ENCODE measurements at places on chromosomes 2 and 18. TPM values are rescaled to one million over a fixed set of nuclear protein-coding genes. Genes with fewer than 3 reads are reported as not detected.
A peak's percentile ranks its signal among the peaks of the same experiment; 100 is the strongest.

DNA sequence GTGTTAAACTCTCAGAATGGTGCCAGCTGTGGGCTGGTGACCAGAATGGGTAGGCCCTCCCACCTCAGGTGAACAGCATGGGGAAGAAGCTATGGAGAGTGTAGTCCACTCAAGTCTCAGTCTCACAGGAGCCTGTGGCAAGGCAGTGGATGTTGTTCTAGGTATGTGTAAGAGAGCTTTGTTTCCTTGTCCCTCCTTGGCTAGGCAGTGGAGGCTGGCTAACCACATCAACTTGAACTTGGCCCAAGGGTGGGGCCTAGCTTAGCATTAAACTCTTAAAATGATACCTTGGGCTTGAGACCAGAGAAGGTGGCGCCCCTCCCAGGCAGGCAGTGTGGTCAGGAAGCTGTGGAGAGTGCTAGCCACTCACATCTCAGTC, 53.2 kb upstream of the SLC4A10 start:
- no peak for DNase-seq

GRCh38 chr2:29226375-29226774, 111.2 kb downstream of the CLIP4 start:
- no peak for DNase-seq

- no peak for DNase-seq
Observed at GRCh38 chr2:155022531-155022930, 324.0 kb downstream of the KCNJ3 start.

DNA sequence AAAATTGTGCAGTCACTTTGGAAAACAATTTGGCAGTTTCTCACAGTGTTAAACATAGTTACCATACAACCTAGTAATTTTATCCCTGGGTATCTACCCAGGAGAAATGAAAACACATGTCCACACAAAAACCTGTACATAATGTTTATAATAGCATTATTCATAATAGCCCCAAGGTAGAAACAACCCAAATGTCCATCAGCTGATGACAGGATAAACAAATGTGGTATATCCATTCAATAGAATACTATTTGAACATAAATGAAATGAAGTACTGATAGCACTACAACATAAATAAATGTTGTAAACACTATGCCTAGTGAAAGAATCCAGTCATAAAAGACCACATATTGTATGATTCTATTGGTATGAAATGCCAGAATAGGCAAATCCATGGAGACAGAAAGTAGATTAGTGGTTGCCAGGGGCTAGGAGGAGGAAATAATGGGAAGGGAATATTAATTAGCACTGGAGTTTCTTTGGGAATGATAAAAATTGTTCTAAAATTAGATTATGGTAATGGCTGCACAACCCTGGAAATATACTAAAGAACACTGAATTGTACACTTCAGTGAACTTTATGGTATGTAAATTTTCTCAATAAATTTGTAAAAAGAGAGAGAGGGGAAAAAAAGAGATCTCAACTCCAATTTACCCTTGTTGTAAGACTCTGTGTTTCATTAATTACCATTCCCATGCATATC, 20.8 kb upstream of the VIT start:
- no peak for DNase-seq

- DNase-seq, result no peak
Observed at GRCh38 chr2:223841436-223842190, 4.2 kb upstream of the AP1S3 start.

- no peak for DNase-seq
Observed at GRCh38 chr2:126662621-126663020, 6.7 kb downstream of the GYPC start.

GRCh38 chr2:68812251-68812650, 58.9 kb downstream of the BMP10 start:
- DNase-seq, result no peak

DNA sequence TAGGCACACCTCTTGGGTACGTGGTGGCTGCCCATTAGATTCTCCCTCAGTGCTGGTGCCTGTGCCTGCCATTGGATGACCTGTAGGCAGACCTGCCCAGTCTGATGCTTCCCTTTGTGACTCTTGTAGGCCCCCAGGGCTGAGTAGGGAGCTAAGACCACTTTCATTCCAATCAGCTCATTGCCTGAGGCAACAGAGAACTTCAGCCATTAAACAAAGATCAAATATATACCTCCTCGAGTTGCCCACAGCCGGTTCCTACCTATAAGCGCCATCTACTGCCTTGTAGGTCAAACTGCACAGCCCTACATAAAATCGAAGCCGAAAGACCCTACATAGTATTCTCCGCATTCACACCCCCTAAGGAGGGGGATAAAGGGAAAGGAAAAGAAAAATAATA, 184.6 kb downstream of the ETAA1 start:
- no peak for DNase-seq

- DNase-seq, result peak; percentile 4
Observed at GRCh38 chr2:102753563-102754159, 8.2 kb upstream of the TMEM182 start.

DNA sequence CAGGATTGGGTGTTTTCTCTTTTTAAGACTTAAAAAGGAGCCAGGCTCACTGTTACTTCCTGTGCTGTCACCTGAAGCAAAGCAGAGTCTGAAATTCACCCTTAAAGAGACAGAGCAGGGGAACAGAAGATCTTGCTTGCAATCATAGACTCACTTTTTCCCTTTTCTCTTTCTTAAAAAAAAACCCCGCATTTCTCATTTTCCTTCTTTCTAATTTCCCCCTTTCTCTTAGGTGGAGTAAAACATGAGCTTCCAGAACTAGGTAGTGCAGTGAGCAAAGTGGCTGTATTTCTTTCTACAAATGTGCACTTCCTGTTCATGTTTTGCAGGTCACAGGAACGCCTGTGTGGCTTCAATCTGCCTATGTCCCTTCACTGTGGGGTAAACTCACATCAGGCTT, 381.2 kb downstream of the LPIN1 start:
- no peak for DNase-seq

GRCh38 chr2:133579274-133579673, 11.0 kb upstream of the NCKAP5 start:
- no peak for DNase-seq

- DNase-seq, result peak; percentile 50
Observed at GRCh38 chr2:132547090-132547687, 122.8 kb downstream of the LYPD1 start.

DNA sequence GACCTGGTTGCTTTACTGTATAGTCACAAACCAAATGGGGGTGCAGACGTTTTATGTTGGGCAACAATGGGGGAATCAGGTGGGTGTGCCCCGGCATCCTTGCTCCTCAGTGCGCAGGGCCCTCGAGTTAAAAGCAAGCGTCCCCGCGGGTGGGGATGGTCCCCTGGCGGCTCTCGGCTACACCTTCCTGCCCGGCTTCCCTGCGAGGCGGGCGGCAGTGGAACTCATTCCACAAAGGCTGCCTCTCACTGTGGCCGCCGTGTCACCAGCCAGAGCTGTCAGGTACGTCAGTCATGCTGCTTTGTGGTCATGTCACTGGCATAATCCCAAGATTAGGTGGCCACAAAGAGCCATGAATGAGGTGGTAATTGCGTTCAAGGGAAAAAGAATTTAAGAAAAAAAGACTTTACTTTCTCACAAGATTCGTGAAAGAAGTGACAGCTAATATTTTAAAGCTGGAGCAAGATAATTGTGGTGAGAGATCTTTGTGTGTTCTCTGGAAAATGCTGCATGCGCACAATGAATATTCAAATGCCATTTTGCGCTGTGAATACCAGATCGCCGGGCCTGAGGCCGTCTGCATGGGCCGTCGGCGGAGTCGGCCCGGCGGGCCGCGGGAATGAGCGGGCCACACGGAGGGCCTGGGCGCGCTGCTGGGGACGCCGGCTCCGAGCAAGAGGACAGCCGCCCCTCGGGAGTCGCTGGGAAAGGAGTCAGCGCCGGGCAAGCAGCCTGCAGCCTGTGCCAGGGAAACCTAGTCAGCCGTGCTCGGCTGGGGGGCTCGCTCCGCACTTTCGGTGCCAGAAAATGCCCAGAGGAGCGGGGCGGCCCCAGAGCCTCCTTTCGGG, 82.3 kb upstream of the LDLRAD4 start:
- no peak for DNase-seq

- DNase-seq, result no peak
Observed at GRCh38 chr2:234558642-234559041, 61.8 kb upstream of the ARL4C start.

DNA sequence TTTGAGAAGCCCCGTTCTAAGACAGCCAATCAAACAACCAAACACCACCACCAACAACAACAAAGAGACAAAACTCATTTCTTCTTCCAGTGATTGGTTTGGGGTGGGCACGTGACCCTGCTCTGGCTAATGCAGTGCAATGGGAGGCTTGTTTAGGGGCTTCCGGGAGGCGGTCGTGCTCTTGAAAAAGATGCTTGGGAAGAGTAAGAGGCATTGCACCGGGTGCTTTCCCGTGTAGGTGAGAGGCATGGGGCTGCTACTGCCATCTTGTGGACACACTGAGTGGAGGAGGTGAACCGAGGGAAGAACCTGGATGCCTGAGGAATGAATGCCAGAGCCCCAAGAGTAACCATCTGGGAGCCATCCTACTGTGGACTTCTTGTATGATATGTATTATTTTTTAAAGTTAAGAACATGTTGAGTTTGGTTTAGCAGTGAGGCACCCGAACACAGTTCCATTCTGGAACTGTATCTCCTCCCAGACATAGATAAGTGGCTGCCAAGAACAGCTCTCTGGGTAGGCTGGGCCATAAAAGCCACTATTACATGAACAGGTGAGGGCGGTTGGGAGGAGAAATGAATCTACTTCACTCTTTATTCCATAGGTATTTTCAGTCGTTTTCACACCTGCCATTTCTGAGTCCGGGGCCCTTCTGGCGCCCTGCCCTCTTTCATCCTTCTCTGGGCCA, 19.1 kb upstream of the ARHGAP25 start:
- DNase-seq, result peak; percentile 32

DNA sequence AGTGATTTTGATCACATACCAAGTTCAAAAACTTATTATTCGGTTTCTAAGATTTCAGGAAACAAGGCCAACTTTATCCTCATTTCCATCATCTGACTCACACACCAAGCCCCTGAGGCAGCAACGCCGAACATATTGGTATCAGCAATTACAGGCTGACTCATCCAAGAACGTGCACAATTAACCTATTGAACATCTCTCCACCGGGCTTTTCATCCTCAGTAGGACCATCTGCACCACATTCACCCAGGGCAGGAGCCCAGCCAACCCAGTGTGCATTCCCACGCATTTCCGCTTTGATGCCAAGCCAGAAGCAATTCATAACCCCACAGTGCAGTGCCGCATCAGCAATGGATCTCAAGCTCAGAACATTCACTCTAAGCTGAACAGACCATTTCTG, 52.9 kb downstream of the SCG2 start:
- DNase-seq, result no peak

DNA sequence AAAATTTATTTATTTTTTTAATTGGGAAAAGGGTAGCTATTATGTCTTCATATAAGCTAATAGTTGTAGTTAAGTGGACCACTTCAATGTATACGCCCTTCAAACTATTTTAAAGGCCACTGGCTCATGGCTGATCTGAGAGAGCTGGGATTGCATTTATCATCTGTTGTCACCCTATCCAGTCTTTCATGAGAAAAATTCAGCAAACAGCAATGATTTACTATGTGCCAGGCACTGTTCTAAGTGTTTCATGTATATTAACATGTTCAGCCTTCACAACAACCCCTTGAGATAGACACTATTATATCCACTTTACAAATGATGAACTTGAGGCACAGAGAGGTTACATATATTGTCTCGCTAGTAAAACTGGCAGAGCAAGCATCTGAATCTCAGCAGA, 66.1 kb upstream of the ZNF397 start:
- DNase-seq, result no peak

DNA sequence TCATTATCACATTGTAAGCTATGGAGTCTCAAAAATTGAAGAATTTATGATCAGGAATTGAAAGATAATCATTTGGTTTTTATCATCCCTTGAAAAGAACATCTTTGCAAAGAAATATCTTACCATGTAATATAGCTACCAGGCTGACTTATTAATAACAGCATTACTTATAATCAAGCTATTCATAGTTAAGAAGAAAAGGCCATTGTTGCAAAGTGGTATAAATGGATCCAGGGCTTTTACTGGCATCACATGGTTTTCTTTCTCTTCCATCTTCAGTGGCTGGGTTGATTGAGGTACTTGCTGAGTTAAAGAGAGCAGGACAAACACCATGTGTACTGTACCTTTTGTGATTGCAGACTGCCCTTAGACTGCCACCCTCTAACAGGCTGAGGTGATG, 39.6 kb downstream of the MFSD6 start:
- no peak for DNase-seq

DNA sequence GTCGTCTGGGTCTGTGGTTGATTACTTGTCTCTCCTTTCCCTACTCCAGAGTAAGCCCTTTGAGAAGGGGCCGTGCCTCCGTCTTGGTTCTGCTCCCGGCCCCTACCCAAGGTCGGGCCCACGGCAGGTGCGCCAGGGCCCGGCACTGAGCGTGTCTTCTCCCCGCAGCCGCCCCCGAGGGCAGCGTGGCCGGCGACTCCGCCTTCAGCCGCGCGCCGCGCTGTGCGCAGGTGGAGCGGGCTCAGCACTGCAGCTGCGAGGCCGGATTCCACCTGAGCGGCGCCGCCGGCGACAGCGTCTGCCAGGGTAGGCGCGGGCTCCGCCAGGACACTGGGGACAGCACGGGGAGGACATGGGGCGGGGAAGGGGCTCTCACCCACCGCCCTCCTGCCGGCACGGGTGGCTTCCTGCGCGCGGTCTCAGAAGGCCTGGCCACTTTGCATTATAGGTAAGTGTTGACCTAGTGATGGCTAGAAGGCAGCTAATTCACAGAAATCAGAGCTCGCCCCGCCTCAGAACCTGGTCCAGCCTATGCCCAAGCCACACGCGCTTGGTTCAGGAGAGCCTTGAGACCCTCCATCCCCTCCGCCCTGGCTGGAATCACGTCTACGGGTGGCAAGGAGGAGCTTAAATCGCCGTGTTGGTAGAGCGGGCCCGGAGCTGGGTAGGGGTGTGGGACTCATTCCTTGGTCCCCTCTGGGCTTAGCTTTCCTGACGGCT, 43.5 kb downstream of the FBLN7 start:
- peak; percentile 28 for DNase-seq

- DNase-seq, result no peak
Observed at GRCh38 chr2:120873958-120874887, 138.6 kb downstream of the GLI2 start.

DNA sequence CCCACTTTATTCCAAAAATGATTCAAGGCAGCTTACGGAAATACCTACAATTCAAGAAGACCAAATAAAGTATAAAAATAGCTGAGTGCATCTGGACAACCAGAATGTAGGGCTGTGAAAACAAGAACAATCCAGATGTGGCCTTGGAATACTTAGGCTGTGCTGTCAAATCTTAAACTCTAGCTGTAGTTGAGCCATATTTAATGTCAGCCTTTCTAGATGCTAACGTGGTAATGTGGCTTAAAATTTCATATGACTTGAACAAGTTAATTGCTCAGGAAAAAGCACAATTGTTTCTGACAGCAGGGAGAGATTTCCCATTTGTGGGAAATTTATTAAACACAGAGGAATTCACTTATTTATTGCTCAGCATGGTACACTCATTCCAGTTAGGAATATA, 14.6 kb upstream of the NAPG start:
- no peak for DNase-seq

GRCh38 chr2:237612527-237613357, 14.6 kb upstream of the LRRFIP1 start:
- no peak for DNase-seq

ZC3H8 gene
- polyA plus RNA-seq, result 20.8 TPM

SLC30A3 gene
- polyA plus RNA-seq, result 7.6 TPM

SCYGR4 gene
- not detected for polyA plus RNA-seq

FN1 gene
- polyA plus RNA-seq, result 415 TPM

SCYGR5 gene
- polyA plus RNA-seq, result not detected

NPPC gene
- 1.1 TPM for polyA plus RNA-seq

GNLY gene
- polyA plus RNA-seq, result 0.13 TPM

EVA1A gene
- 16.0 TPM for polyA plus RNA-seq
